ENCODE measurements at places on chromosomes 12 and 14.

- no peak for DNase-seq
Observed at GRCh38 chr14:104865631-104866441, 768 bp downstream of the CEP170B start.

- peak; percentile 45 for DNase-seq
Observed at GRCh38 chr12:57549909-57550640, at the start of gene KIF5A. Gene KIF5A, plus strand, starts transcription at chr12:57550044. Its CDS starts 228 bp downstream, at chr12:57550272.

DNA sequence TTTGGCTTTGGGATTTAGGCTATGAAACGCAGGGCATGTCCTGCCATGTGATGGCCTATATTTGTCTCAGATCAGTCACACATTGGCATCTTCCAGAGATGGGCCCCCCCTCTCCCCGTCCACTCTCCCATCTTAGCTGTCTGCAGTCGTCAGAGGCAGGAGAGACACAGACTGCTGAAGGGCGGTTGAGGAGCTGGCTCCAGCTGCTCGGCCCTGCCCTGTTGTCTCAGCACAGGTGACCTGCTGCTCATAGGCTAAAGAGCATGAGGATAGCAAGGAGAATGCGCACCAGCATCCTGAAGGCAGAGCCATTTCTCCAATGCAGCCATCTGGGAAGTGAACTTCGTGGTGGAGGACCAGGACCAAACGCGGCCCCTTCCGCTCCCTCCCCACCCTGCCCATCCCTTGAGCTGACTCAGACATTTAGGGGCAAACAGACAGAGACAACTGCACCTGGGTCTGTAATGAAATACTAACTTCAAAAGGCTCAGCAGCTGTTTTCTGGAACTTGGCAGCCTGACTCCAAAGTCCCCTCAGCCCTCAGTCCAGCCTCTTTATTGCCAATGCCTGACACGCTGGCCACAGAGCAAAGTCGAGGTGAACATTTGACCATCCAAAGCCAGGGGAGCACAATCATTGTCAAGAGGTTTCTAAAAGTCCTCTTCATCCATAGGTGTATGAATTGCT is 22.3 kb downstream of the FZD10 start:
- DNase-seq: no peak

DNA sequence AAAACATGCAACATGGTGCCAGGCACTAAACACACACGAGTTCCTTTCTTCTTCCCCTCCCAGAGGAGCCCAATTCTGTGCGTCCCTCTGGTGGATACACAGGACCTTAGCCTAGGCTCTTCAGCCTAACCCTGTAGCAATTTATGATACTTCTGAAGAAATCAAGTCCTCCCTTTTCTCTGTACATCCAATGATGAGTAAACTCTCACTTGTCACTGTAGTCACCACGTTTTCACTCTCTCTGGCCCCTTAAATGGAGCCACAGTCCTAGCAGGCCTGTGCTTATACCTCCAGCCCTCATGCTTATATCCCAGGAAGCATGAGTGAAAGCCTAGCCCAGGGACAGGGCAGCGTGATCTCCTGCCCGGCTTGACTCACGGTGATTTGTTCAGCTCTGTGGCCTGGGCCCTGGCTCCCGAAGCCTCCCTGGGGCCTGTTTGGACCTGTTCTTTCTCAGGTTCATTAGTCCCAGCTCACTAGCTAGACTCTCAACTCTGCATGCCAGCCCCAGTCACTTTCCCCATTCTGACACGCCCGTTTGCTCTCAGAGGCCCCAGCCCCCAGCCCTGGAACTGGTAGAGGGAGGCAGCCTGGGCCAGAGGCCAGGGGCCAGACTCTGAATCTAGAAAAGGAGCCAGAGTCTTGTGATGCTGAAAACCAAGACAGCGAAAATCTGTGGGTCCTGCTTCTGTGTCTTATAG is 24.1 kb upstream of the PLEKHG3 start:
- no peak for DNase-seq

- DNase-seq: no peak
Observed at GRCh38 chr12:111605911-111606766, 7.0 kb upstream of the ATXN2 start.

- DNase-seq: no peak
Observed at GRCh38 chr14:53735916-53736315, 220.7 kb downstream of the BMP4 start.

DNA sequence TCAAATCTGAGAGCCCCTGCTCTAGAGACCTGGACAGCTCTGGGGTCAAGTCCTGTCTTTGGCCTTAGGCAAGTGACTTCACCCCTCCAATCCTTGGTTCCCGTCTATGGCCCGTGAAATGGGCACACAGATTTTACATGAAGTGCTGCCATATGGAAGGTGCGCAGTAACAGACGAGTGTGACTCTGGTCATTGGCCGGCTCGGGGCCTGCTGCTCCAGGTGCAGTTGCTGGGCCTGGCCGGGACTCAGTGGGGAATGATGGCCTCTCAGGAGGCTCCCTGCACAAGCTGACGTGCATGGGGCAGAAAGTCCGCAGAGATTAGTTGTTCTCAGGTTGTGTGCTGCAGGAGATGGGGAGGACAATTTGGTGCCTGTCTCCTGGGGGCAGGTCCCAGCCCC is 14.0 kb upstream of the TESC start:
- no peak for DNase-seq

- no peak for DNase-seq
Observed at GRCh38 chr14:31252865-31253264, 45.3 kb upstream of the HECTD1 start.

- DNase-seq: no peak
Observed at GRCh38 chr12:24206621-24207020, 257.2 kb upstream of the SOX5 start.

GRCh38 chr14:69612783-69613130 is 1.4 kb downstream of the SUSD6 start:
- no peak for DNase-seq

- DNase-seq: no peak
Observed at GRCh38 chr14:71591929-71592328, 340.3 kb upstream of the RGS6 start.

- no peak for DNase-seq
Observed at GRCh38 chr12:14836336-14837210, 6.8 kb downstream of the ART4 start.

DNA sequence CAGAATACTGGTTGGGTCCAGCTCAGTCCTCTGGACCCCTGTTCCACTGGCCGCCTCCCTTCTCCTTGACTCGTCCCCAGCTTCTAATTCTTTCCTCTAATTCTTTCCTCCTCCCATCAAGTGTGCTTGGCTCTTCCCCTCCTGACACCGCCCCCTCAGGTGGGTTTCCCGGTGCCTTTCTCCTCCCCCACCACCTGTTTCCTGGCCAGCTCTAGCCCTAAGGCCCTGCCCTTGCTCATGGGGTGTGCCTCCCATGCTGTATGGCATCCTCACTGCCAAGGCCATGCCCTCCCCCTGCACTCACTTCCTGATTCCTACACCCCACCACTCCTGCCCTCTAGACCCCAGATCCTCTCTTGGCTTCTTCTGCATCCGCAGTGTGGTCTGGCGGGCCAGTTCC is 12.1 kb upstream of the EML1 start:
- DNase-seq: no peak

GRCh38 chr14:38210587-38211216 is 3.0 kb downstream of the SSTR1 start:
- DNase-seq: no peak

DNA sequence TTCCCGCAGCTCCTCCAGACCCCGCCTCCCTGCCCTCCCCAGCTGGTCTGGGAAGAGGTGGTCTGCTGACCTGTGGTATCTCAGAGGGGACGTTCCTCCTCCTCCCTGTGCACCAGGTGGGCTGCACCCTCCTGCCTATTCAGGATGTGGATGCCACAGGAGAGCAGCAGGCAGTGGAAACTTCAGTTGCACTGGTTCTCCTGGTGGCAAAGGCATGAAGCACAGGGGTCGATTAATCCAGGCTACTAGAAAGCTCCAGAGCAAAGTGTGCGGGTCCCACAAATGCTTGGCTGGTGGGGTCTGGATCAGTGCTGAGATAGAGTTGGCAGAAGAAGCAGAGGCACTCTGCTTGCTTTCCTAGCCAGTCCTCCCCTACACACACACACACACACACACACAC is 197.0 kb downstream of the SLC41A2 start:
- no peak for DNase-seq

- DNase-seq: no peak
Observed at GRCh38 chr12:132747896-132748295, 13.7 kb downstream of the ANKLE2 start.

- DNase-seq: no peak
Observed at GRCh38 chr12:78086553-78087362, 256.1 kb downstream of the NAV3 start.

- no peak for DNase-seq
Observed at GRCh38 chr12:120586206-120586605, 5.0 kb upstream of the POP5 start.

- no peak for DNase-seq
Observed at GRCh38 chr12:48903363-48903981, 21.8 kb downstream of the FKBP11 start.

DNA sequence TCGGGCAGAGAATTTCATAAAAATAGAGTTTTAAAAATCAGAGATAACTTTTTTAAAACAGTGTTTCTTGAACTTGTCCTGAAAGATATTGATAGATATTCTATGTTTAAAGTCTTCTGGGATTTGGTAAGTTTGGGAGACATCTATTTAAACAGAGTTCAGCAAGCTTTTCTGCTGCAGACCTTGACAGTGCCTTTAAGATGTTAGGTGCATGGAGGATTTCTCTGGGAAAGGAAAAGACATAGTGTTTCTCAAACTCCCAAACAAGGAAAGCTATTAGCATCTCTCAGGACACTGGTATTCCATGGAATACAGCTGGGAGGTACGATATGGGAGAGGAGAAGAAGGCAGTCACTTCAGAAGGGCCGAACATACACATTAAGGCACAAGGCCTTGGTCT is 97.8 kb downstream of the RBM19 start:
- DNase-seq: no peak

Data from stimulated activated CD8-positive, alpha-beta memory T cell treated with anti-CD3 and anti-CD28 coated beads, Interleukin-7, amount 100 ng/mL, for 48 hours (primary cell).